ENCODE measurements at places on chromosomes 6 and 20. TPM values are rescaled to one million over a fixed set of nuclear protein-coding genes. Genes with fewer than 3 reads are reported as not detected.

DNA sequence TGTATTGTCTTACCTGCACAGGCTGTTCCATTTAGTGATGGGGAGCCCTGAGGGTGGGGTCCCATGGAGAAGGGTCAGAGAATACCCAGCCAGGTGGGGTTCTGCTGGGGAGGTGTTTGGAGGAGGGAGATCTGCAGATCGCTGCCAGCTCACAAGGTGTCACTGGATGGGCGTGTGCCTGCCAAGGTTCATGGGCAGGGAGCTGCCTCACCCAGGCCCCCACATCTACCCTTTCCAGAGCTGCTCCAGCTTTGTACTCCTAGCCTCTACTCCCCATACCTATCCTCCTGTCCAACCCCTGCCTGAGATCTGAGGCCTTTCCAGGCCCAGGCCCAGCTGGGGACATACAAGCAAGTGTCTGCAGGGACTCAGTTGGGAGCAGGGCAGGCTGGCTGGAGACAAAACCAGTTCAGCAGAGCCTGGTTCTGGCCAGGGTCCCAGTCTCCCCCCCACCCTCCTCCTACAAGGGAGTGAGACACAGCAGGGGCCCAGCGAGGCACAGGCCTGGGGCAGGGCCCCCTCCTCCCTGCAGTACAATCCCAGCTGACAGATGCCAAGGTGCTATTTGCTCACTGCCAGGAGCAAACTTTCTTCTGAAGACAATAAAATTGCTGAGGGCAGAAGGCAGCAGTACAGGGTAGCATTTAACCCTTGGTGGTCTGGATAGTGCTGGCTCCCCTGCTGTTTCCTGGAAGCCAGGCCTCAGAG is 19.7 kb downstream of the SPDEF start:
- DNase-seq, result no peak

GRCh38 chr6:117345292-117345610 is 79.9 kb downstream of the VGLL2 start:
- DNase-seq, result no peak

GRCh38 chr20:57546956-57547649 is 13.8 kb upstream of the PCK1 start:
- DNase-seq, result no peak

DNA sequence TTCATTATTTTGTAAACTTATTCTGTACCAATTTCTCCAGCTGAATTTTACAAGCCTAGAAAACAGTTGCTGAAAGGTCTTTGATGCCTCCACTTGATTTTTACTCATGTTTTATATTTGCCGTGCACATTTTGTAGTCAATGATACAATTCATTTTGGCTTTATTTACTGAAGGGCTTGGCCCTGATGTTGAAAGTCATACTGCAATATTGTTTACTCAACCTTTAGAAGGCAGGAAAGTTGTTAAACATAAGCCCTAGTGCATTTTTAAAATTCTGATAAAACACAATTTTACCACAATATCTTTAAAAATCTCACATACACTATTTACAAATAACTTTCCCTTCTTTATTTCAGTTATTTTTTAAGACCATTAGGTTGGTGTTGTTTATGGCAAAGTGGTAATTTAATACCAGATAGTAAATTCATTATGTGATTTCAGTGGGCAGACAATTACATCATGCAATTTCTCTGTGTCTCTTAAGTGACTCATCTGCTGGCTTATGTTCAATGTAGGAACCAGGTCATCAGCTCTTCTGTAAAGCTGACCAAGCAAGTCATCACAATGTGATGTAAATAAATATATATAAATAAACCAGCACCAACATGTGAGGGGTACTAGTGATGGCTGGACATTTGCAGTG is 121.1 kb upstream of the SLC35B3 start:
- no peak for DNase-seq

DNA sequence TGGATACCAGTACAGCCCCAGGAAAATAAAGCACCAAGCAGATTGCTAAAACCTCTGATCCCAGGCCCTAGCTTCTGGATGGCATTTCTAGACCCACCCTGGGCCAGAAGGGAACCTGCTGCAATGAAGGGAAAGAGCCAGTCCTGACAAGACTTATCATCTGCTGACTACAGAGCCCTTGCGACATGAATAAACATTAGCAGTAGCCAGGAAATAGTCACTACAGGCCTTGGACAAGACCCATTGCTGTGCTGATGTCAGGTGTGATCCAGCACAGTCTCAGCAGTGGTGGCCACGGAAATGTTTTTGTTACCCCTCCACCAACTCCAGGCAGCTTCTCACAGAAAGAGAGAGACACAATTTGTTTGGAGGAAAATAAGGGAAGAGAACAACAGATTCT is 399.3 kb downstream of the HAO1 start:
- no peak for DNase-seq

DNA sequence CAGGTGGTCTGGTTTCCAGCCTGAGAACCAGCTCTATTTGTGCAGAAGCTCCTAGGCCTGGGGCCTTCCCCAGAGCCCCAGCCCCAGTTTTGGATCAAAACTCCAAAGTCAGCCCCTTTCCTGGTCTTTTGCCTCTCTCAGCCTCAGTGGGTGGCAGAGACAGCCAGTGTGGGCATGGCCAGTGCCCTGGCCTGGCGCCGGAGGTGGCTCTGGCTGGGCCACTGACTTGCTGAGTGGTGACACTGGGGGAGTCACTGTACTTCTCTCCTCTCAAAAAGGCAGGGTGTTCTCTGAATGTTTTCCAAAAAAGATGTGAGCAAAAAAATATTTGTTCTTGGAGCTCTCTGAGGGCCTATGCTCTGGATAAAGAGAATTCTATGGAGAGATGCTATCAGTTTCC is 20.0 kb upstream of the MLN start:
- no peak for DNase-seq

DNA sequence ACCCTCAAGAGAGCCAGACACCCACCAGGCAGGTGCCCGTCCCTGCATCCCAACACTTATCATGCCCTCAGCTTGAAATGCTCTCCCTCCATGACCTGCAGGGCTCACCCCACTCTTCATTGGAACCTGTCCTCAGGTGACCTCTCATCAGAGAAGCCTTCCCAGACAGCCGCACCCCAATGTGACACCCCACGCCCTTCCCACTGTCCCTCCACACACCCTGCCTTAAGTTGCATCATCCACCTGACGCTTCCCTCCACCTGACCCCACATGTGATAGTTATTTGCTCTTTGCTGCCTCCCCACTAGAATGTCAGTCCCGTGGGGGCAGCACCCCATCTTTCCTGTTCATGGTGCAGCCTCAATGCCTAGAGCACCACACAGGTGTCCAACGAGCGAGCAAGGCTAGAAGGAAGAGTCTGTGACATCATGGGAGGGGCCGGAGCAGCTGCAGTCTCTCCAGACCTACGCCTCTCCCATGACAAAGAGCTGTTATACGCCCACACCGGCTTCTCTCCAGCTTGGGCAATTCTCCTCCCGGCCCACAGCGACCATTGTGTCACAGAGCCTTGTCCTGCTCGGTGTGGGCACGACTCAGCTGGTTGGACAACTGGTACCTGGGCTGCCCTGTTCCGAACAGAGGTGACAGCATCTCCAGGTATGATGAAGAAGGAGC is 58.2 kb downstream of the NFATC2 start:
- no peak for DNase-seq

DNA sequence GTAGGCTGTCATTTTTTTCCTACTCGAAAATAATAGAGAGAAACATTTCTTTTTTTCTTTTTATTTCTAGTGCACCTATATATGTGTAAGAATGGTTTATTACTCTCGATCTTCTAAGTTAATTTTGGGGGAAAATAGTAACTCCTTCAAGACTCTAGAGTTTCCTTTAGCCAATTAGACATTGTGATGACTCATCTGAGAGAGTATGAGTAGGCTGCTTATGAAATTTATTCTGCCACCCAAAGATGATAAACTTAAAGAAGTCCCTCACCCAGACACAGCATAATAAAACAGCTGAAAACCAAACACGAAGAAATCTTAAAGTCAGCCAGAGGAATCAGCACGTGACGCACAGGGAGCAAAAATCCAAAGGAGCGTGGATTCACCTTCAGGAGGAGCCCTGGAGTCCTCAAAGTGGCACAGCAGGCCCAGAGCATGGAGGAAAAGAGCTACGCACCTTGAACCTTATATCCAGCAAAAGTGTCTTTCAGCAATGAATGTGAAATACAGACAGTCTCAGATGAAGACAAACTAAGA is 81.9 kb downstream of the ERMARD start:
- DNase-seq, result no peak

The CDSN gene
- polyA plus RNA-seq, result not detected

The C20orf202 gene
- 0.42 TPM for polyA plus RNA-seq

DNA sequence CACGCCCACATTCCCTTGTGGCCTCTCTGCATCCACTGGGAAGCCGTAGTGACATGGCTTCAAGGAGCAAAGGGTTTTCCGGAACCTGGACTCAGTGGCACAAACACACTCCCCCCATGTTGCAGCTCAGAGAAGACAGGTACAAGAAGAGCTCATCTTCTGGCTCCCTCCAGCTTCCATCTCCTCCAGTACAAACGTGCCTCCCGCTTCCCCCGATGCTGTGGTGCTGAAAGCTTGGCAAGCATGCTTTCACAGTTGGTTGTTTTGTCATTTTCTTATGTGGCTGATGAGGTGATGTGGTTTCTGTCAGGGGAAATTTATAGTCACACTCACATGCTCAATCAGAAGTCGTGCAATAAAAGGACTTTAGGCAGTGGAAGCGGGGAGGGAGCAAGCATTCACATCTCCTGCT is 258.5 kb downstream of the KIF16B start:
- DNase-seq, result no peak

DNA sequence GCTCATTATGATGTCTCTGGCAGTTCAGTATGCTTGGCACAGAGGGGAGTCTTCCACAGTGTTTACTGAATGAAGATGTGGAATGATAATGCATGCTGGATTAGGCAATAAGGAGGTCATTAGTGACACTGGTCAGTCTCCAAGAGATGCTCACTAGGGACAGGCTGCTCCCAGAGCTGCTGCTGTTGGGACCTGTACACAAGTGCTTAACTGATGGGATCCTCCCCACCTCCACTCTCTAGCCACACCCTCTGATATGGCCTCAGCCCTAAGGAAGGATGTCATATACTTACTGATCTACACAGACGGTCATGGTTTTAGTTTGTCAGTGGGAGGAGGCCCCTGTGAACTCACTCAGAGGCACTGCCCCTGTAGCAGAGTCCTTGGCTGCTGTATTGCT is 73.4 kb downstream of the MYB start:
- no peak for DNase-seq

GRCh38 chr6:40630051-40630450 is 42.9 kb upstream of the LRFN2 start:
- DNase-seq, result no peak

DNA sequence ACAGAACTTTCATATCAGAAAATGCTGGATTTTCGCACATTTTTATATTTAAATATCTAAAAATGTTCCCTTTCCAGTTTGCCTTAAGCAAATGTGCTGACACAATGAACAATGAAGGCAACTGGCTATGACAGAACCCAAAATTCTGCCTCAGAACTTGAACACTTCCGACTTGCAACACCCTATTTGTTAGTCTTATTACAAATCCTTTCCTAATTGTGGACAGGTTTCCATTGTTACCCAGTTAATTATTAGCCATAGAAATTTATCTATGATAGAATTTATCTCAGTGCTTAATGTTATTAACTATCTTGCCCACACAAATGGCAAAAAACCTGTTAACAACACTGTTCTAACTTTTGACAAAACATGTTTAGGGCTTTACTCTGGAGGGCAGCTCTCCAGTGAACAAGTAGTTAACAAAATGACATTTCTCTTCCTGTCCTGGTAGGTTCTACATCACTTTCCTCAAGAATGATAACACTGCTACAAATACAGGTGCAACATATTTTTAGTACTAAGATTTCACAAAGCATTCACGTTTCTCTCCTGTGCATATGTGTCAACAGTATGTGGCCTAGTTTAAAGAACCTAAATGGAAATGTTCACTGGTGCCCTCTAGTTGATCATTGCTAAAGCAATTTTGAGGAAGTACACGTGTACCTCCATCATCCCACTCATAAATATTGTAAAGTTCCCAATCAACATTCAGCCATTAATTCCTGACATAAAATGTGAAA is 58.4 kb downstream of the HIVEP2 start:
- no peak for DNase-seq

DNA sequence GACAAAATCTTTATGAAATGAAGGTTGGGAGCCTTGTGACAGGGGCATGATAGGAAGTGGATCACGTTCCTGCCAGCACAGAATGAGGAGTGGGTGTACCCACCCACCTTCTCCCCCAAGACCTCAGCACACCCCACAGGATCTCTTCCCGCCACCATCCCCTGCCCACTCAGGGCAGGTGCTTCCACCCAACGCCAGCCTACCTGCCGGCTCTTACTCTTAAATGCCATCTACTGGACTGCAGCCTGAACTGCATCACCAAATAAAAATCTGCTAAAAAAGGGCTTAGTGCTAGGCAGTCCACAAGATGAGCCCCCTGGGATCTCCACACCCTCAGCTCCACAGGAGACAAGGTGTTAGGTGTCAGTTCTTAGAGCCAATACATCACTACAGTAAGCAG is 20.6 kb downstream of the DTNBP1 start:
- no peak for DNase-seq

The BNIP5 gene
- 0.07 TPM for polyA plus RNA-seq

DNA sequence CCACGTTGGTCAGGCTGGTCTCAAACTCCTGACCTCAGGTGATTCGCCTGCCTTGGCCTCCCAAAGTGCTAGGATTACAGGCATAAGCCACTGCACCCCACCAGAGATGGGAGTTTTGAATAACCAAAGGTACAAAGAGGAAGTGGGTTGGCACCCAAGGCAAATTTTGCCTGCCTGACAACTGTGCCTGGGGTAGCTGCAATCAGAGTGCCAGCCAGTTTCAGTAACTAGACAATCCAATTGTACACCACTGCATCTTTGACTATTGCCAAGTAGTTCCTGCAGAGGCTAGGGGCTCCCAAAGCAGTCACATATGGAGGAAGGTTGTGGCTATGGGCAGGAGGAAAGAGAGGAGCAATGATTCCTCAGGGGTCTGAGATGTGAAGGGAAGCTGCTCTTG is 16.6 kb downstream of the ZC3H12D start:
- DNase-seq, result no peak

The IYD gene
- 6.3 TPM for polyA plus RNA-seq

GRCh38 chr20:41234546-41234945 is 83.0 kb downstream of the ZHX3 start:
- DNase-seq, result no peak

DNA sequence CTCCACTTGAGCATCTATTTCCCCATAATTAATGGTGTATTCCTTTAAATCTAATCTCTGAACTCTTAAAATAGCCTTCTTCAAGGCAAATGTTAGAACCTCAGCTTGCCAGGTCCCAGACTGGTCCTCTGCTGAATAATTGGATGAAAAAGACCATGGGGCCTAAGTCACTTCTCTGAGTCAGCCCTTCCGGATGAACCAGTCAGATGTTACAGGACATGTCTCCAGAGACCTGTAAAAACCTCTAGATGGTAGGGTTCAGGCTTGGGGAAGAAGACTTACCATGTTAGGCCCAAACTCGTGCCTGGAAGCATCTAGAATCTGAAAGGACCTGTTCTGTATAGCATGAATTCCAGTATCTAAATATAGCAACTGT is 97.3 kb downstream of the CDKAL1 start:
- no peak for DNase-seq

DNA sequence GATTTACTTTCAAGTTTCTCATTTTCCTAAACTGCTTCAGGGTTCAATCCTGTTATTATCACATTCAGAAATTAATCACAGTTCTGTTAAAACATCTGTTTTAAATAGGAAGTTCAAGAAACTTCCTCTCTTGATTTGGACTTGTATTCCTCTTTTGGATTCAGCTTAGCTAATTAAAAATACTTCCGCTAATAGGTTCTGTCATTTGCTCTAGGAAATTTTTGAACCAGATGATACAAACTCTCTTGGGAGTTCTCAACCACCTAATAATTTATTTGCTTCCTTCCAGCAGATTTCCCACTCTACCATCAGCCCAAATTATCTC is 15.9 kb upstream of the TMEM30A start:
- DNase-seq, result no peak

The TPD52L2 gene
- polyA plus RNA-seq, result 88.6 TPM

GRCh38 chr6:159679091-159680077 is 13.7 kb downstream of the SOD2 start:
- DNase-seq, result no peak

Data from right renal pelvis (tissue), 4 donors.